CD4-positive, alpha-beta memory T cell (primary cell): ENCODE measurements at places on chromosomes 2 and 18. TPM values are rescaled to one million over a fixed set of nuclear protein-coding genes. Genes with fewer than 3 reads are reported as not detected.

IRS1 gene
- polyA plus RNA-seq: 0.02 TPM

DNA sequence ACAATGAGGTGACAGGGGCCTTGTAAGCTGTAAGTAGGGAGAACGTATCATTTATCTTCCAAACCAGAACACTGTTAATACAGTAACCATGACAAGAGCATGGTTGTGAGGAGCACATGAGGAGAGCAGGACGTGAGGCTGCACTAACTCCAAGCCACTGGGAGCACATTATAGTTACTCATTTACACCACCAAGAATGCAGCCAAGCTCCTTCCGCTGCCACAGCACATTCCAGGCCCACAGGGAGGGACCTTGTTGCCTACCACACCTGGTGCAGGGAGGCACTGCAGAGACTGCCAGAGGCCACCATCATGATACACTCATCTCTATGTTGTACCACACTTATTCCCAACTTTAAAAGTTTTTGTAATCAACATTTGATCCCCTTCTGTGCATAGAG, 13.5 kb upstream of the SFXN5 start:
- H3K4me3 ChIP-seq: no peak overlapping the region
- DNase-seq: no peak
- no peaks in the 10 kb centered on the region for H3K36me3 ChIP-seq
- H3K27ac ChIP-seq: no peak overlapping the region
- H3K4me1 ChIP-seq: no peaks in the 10 kb centered on the region

HSBP1L1 gene
- 18.2 TPM for polyA plus RNA-seq

- no peaks in the 10 kb centered on the region for H3K27me3 ChIP-seq
- peaks cover 66% of the 10 kb centered on the region for H3K36me3 ChIP-seq
- no peak for DNase-seq
Observed at GRCh38 chr18:35335866-35336265, 8.4 kb downstream of the ZNF24 start.

GRCh38 chr2:221431477-221431876, 140.6 kb downstream of the EPHA4 start:
- H3K36me3 ChIP-seq: peaks cover 17% of the 10 kb centered on the region
- no peak overlapping the region for H3K4me3 ChIP-seq
- H3K27ac ChIP-seq: no peak overlapping the region
- H3K27me3 ChIP-seq: no peaks in the 10 kb centered on the region

DNA sequence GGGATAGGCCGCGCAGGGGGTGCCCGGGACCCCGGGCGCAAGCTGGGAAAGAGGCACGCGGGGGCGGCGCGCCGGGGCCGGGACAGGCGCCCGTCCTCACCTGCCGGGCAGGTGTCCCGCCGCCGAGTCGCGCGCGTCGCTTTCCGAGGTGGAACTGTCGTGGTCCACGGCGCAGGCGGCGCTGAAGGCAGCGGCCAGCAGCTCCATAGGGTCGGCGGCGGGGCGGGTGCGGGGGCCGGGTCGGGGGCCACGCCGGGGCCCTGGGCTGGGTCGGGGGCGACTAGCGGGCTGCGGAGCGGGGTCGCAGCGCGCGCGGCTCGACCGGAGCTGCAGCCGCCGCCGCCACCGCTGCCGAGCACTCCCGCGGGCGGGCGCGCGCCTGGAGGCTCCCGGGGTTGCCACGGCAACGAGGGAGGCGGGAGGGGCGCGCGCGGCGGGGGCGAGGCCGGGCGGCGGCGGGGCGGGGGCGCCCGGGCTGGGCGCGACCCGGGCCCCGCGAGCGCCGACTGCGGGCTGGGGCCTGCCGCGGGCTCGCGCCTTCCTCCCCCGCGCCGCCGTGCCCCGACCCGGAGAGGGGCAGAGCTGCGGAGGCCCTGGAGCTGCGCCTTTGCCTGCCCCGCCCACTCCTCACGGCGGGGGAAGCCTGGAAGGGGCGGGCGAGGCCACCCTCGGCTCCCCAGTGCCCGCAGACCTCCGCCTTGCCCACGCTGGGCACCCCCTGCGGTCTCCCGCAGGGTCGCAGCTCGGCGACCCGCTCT, 57.9 kb downstream of the SNORC start:
- no peak for DNase-seq
- H3K27ac ChIP-seq: no peak overlapping the region
- H3K27me3 ChIP-seq: no peaks in the 10 kb centered on the region
- peaks cover 5% of the 10 kb centered on the region for H3K4me1 ChIP-seq
- H3K4me3 ChIP-seq: no peak overlapping the region

FN1 gene
- polyA plus RNA-seq: 0.38 TPM

GRCh38 chr2:196136151-196136550, 35.2 kb downstream of the STK17B start:
- DNase-seq: no peak
- no peaks in the 10 kb centered on the region for H3K27me3 ChIP-seq
- peaks cover 25% of the 10 kb centered on the region for H3K4me1 ChIP-seq
- no peak overlapping the region for H3K27ac ChIP-seq
- no peak overlapping the region for H3K4me3 ChIP-seq

ATF2 gene
- 26.2 TPM for polyA plus RNA-seq

GRCh38 chr2:234422273-234422732, 74.6 kb downstream of the ARL4C start:
- H3K27ac ChIP-seq: peak overlapping the region; percentile 88
- peak; percentile 28 for DNase-seq
- H3K36me3 ChIP-seq: no peaks in the 10 kb centered on the region

- no peak overlapping the region for H3K27ac ChIP-seq
- no peaks in the 10 kb centered on the region for H3K27me3 ChIP-seq
- DNase-seq: no peak
- H3K4me1 ChIP-seq: peaks cover 33% of the 10 kb centered on the region
- no peaks in the 10 kb centered on the region for H3K36me3 ChIP-seq
Observed at GRCh38 chr2:120221616-120222015, 1.6 kb downstream of the TMEM185B start.

DNA sequence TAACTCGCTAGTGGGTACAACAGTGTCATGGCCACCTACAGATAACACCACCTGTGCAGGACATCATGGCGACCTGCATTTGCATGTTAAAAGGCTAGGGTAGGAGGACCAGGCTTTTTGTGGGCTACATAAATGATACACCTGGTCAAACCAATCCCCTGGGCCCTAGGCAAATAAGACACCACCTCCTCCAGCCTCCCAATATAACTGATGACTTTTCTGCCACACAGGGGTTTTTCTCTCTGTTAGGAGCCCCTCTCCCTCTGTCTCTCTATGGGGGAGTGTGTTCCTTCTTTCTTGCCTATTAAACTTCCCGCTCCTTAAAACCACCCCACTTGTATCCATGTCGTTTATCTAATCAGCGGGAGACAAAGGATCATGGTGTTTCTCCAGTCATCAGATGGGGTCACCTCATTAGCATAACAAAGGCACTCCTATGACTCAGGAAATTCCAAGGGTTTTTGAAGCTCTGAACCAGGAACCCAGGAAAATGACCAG, 10.8 kb upstream of the BUB1 start:
- no peaks in the 10 kb centered on the region for H3K36me3 ChIP-seq

STARD6 gene
- polyA plus RNA-seq: 0.46 TPM

NCKAP1 gene
- 1.5 TPM for polyA plus RNA-seq

- H3K36me3 ChIP-seq: no peaks in the 10 kb centered on the region
- no peaks in the 10 kb centered on the region for H3K4me1 ChIP-seq
- no peak overlapping the region for H3K4me3 ChIP-seq
Observed at GRCh38 chr2:31246184-31246852, 12.4 kb downstream of the EHD3 start.

DNA sequence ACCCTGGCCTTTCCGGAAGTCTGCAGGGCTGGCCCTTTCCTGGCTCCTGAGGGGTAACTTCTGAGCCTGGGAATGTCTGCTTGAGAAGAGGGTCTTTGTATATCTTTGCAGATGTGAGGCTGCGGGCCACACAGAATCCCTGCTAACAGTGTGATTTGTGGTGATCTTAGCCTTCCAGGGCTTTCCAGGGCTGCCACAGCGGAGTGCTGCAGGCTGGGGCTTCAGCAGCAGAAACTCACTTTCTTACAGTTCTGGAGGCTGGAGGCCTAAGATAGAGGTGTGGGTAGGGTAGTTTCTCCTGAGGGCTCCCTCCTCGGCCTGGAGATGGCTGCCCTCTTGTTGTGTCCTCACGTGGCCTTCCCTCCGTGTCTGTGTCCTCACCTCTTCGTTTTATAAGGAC, 294.7 kb upstream of the HS6ST1 start:
- DNase-seq: no peak
- no peaks in the 10 kb centered on the region for H3K36me3 ChIP-seq
- no peak overlapping the region for H3K4me3 ChIP-seq
- H3K27me3 ChIP-seq: no peaks in the 10 kb centered on the region

CLEC4F gene
- polyA plus RNA-seq: not detected

GPR155 gene
- polyA plus RNA-seq: 10.6 TPM

DNA sequence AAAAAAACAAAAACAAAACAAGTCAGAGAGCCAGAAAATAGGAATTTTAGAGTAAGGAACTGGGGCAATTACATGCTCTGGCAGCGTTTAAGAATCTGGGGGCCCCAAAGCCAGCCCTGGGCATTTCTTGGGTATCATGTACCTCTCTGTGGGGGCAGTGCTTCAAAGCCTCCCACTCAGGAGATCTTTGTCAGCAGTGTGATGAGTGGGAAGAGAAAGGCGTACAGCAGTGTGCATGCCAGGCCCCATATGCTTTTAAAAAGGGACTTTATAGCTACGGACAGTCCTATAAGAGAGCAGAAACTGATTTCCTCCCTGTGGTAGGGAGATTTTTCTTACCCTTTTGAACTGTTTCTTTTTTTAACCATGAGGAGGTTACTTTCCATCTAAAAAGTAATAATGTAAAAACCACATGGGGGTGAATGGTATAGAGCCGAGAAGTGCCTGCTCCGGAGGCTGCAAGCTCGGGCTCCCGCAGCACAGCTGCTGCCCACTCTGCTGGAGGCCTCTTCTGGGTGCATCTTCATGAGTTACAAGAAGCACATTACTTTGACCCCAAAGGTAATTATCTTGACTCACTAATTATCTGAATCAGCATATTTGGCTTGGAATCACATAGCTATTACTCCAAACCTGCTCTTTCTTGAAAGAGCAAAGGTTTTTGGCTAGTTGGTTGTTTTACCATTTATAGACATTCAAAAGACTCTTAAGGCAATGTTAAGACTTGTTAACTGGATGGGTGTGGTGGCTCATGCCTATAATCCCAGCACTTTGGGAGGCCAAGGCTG, 46.4 kb downstream of the PROC start:
- peaks cover 16% of the 10 kb centered on the region for H3K4me1 ChIP-seq
- peaks cover 7% of the 10 kb centered on the region for H3K36me3 ChIP-seq
- H3K4me3 ChIP-seq: no peak overlapping the region
- DNase-seq: no peak
- H3K27me3 ChIP-seq: no peaks in the 10 kb centered on the region

DNA sequence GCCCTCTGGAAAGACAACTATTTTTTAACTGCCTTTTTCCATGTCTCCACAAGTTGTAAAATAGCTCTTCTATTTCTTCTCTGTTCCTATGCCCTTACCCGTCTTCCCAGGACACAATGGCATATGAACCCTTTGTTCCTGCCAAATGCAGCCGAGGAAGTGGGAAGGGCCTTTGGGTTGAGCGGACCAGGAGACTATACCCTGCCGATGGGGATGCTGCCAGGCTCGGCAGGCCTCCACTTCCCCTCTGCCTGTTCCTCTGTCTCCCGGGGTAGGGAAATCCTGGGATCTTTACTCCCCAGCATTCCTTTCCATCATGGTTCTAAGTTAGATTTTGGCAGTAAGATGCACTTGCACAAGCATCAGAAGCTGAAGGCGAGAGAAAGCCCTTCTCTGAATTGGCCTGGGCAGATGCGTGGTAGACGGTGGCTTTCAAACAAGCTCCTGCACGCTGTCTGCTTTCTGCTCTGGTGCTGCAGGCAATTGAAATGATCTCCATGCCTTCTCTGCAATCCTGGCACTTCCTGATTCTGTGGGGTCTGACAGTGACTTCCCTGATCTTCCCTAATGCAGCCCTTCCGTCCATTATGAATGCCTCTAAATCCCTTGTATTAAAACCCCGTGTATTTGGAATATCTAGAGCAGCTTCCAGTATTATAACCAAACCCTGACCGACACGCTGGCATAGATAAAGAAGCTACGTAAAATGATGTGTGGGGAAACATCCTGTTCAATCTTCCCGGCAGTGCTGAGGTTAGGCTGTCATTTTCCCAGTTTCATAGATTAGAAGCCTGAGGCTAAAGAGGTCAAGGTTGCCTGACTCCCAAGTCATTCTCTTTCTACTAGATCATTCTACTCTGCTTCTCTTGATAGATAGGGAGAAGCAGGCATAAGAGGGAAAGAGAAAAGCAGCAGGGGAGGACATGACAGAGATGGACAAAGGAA, 69.8 kb downstream of the MCFD2 start:
- no peaks in the 10 kb centered on the region for H3K36me3 ChIP-seq
- no peak overlapping the region for H3K27ac ChIP-seq
- no peaks in the 10 kb centered on the region for H3K4me1 ChIP-seq
- H3K27me3 ChIP-seq: no peaks in the 10 kb centered on the region
- no peak overlapping the region for H3K4me3 ChIP-seq

LRRFIP1 gene
- 88.0 TPM for polyA plus RNA-seq

DNA sequence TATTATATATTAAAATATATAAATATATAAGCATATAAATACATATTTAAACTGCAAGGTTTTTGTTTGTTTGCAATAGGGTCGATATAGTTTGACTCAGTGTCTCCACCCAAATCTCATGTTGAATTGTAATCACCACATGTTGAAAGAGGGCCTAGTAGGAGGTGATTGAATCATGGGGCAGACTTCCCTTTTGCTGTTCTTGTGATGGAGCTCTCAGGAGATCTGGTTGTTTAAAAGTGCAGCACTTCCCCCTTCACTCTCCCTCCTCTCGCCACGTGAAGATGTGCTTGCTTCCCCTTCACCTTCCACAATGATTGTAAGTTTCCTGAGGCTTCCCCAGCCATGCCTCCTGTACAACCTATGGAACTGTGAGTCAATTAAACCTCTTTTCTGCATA, 2137.3 kb upstream of the CELF4 start:
- H3K27ac ChIP-seq: no peak overlapping the region
- no peaks in the 10 kb centered on the region for H3K4me1 ChIP-seq
- no peaks in the 10 kb centered on the region for H3K27me3 ChIP-seq
- H3K4me3 ChIP-seq: no peak overlapping the region
- no peaks in the 10 kb centered on the region for H3K36me3 ChIP-seq

GRCh38 chr18:59358414-59358711, 702 bp downstream of the LMAN1 start:
- DNase-seq: peak; percentile 10
- H3K4me1 ChIP-seq: peaks cover 38% of the 10 kb centered on the region
- peak overlapping the region; percentile 95 for H3K27ac ChIP-seq
- H3K4me3 ChIP-seq: peak overlapping the region; percentile 92

DNA sequence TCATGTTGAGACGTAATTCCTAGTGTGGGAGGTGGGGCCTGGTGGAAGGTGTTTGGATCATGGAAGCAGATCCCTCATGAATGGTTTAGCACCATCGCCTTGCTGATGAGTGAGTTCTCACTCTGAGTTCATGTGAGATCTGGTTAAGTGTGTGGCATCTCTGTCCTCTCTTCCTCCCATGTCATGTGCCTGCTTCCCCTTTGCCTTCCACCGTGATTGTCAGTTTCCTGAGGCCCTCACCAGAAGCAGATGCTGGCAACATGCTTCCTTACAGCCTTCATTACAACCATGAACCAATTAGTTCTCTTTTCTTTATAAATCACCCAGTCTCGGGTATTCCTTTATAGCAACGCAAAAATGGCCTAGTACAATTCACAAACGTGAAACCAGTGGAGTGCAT, 14.6 kb upstream of the MCM6 start:
- H3K4me1 ChIP-seq: no peaks in the 10 kb centered on the region
- no peaks in the 10 kb centered on the region for H3K27me3 ChIP-seq
- H3K36me3 ChIP-seq: no peaks in the 10 kb centered on the region
- H3K4me3 ChIP-seq: no peak overlapping the region
- no peak for DNase-seq

PRKAG3 gene
- not detected for polyA plus RNA-seq

GRCh38 chr18:56902653-56903052, 244.2 kb upstream of the BOD1L2 start:
- no peak for DNase-seq
- no peaks in the 10 kb centered on the region for H3K27me3 ChIP-seq
- no peak overlapping the region for H3K4me3 ChIP-seq
